ENCODE measurements at places on chromosomes 1 and 21. TPM values are rescaled to one million over a fixed set of nuclear protein-coding genes. Genes with fewer than 3 reads are reported as not detected.
A peak's percentile ranks its signal among the peaks of the same experiment; 100 is the strongest.

DNA sequence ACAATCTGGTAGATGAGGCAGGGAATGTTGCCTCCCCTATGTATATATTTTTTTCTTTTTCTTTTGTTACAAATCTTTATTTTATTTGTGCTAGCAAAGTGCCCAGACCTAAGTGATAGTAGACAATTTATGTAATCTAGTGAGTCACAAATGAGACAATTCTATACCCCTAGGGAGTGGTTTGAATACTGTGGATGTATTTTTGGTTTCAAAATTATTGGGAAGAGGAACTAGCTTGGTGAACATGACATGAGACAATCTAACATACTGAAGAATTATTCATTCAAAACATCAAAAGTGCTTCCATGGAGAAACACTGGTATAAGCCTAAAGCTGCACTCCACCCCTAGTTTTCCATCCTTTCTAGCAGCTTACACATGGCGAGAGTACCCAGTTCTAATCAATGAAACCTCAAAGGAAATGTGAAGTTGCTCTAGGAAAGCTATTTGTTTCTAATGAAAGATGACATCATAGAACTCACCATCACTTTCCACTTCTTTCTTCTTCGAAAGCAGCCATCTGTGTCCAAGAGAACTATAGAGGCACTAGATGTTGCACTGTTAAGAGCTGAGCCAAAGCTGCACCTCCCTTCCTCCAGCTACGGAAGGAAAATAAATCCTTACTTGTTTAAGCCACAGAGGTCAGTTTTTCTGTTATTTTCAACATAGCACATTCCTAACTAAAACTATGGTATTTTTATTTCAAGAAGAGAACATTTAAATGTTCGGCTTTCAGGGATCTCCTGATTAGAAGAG, 764.6 kb downstream of the LTN1 start:
- DNase-seq: no peak

Gene OR2T11
- total RNA-seq: 4.9 TPM

- DNase-seq: no peak
Observed at GRCh38 chr1:169236143-169236542, 129.7 kb downstream of the ATP1B1 start.

DNA sequence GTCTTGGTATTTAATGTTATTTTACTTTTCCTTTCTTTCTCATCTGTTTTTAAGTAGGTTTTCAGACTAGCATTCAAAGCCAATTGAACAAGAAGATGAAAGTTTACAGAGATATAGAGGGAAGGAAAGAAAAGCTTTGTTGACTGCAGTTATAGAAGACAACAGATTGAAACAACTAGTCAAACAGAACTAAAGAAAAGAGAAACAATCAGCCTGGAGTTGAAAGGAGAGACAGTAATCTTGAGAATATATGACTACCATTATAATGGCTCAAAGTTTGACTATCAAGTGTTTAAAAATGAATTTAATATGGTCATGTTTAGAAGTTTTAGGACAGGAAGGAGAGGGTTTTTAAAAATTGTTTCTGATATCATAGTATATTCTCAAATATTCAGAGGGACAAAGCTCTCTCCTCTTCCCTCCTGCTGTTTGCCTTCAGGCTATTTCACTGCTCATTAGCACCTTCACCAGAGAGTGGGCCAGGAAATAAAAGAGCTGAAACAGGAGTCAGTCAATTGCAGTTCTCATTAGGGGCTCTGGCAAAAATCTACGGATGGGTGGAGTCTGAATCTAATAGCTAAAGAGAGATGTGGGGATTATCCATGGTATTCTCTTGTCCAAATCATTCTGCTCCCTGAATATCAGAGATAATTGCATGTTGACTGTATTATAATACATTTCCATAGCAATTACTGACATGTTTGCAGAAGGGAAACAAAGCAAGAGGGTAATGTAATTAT, 577.8 kb downstream of the BRINP3 start:
- DNase-seq: no peak

DNA sequence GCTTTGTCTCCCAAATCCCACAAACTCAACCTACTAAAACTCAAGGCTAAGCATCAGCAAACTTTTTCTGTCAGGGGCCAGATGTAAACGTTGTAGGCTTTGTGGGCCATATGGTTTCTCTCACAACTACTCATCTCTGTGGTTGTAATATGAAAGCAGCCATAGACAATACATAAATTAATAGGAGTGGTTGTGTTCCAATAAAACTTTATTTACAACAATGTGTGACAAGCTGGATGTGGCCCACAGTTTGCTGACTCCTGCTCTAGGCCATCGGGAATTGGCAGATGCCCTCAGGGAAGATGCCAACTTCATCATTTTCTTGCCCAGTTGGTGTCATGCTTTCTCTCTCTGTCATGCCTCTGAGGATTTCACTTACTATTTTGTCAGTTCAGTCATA, 17.5 kb upstream of the ERRFI1 start:
- DNase-seq: no peak

GRCh38 chr1:156025876-156026275, 5.1 kb upstream of the SSR2 start:
- peak; percentile 43 for DNase-seq

DNA sequence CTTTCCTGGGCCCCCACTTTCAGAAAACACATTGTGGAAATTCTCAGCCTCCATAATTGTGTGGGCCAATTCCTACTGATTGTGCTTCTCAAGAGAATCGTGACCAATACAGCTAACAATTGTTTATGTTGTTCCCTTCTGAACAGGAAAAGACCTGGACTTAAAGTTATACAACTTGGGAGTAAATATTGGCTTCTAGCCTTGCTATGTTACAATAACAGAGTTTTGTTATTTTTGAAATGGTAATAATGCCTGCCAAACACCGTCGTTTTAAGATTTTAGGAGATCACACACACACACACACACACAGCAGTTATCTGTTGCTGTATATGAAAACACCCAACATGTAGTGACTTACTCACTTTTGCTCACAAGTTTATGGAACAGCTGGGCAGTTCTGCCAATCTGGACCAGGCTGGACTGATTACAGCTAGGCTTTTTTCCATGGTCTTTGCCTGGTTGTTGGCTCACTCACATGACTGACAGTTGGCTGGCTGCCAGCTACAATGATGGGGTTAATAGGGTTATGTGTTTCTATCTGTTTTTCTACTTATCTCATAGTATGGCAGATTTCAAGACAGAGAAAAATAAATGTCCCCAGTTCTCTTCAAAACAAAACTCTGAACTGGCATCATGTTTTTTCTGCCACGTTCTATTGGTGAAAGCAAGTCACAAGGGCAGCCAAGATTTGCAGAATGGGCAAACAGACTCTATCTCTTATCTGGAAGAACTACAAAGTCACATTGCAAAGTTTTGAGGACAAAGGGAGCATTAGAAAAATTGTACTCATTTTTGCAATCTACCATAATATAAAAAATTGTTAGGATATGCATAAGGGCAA, 447.5 kb downstream of the NEGR1 start:
- DNase-seq: no peak

- no peak for DNase-seq
Observed at GRCh38 chr1:166119471-166119965, 47.3 kb downstream of the FAM78B start.

GRCh38 chr1:106063510-106063909, 993.0 kb upstream of the PRMT6 start:
- DNase-seq: no peak

Gene ERICH3
- total RNA-seq: 0.46 TPM

- DNase-seq: peak; percentile 30
Observed at GRCh38 chr1:38152351-38153065, 105.9 kb upstream of the POU3F1 start.

DNA sequence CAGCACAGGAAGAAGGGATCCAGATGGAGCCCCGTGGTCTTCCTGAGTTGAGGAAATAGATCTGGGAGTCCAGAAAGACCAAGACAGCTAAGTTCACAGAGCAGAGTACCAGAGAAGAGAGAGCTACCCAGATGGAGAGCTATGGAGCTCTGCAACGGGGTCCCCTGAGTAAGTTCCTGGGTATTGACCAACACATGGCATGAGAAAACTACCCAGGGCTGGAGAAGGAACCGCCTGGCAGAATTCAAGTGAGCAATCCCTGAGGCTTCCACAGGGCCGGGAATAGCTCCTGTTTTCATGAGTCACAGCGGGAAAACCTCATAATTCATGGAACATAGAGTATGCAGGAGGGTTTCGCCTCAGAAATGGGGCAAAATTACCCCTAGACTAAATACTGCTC, 19.7 kb downstream of the STPG1 start:
- no peak for DNase-seq

DNA sequence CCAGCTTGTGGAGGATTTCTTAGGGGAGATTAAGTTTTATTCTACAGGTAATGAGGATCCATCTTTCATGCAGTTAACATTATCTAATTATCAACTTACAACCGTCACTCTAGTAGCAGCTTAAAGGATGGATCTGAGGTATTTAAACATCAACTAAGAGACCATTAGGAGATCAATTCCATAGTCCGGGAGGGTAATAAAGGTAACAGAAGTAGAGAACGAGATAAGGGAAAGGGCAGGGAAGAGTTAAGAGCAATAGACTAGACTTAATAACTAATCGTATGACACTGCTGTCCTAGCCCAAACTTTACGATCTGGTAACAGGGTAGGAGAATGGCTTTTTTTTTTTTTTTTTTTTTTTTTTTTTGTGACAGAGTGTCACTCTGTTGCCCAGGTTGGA, 19.5 kb upstream of the CCDC17 start:
- no peak for DNase-seq

Gene LIN28A
- total RNA-seq: not detected

Gene TFF2
- not detected for total RNA-seq

Gene RAVER2
- 1.5 TPM for total RNA-seq

DNA sequence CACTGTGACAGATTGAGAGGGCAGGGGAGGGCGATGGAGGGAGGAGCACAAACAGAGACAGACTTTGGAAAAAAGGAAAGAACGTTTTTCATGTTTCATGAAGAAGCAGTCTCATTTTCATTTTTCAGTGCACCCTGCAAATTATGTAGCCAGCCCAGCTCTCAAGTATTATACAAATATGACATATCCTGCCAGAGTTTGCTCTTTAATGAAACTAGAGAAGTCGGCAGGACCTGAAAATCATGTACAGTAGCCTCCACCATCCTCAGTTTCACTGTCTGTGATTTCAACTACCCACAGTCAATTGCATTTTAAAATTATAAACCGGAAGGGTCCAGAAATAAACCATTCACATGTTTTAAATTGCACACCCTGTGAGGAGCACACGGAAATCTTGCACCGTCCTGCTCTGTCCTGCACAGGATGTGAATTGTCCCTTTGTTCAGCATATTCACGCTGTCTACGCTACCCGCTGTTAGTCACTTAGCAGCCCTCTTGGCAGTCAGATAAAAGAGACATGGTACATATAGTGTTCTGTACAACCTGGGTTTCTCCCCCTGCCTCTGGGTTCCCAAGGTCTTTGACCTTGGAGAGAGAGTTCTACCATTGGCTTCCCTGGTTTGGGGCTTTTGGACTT, 13.6 kb upstream of the ADARB1 start:
- no peak for DNase-seq

GRCh38 chr1:241658081-241658793, 6.2 kb downstream of the WDR64 start:
- DNase-seq: no peak

Gene FAM72D
- 0.32 TPM for total RNA-seq

DNA sequence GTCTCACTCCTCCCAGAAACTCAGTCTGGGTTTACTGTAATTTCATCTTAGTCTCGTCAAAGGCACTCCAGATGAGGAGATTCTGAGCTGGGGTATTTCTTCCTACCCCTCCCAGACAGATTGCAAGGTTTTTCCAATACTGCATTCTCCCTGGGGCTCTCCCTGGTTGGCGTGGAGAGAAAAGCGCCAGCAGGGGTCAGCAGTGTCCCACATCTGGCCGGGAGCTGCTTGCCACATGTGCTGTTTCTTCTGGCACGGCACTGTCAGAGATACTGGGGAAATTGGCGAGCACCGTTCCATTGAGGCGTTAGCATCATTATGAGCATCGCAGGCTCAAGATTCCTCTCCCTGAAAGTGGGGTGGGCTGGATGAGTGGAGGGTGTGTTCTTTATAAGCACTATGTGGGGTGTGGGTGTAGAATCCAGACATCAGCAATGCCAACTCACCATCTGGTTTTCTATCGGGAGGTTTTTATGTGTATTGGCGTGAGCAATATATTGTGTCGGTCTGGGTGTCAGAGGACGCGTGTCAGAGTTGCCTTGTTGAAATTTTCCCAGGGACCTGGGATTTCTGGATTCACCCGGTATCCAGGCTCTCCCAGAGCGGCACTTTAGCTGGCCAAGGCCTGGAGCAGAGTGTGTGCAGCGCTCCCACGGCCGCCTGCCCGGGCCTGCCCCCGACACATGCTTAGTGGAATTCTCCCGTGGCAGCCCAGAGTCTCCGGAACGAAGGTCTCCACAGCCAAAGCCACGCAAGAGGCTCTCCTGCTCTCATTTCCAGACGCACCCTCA, 8.0 kb upstream of the NAV1 start:
- peak; percentile 33 for DNase-seq

Gene TNFRSF9
- 0.44 TPM for total RNA-seq

Gene CFAP74
- total RNA-seq: not detected

DNA sequence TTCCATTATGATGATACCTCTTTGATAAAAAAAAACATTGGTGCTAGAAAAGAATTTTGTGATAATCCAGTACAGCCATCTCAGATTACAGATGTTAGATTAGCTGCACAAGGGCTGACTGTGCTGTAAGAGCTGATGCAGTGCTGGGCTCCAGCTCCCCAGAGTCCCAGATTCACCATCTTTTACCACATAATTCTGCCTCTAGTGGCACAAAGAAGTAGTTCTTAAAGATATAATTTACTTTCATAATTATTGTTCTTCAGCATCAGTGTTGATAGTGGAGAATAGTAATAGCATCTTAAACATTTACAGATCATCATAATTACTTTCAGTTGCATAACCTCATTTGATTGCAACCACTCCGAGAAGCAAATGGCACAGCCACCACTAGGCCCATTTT, 262.1 kb downstream of the BRINP2 start:
- DNase-seq: no peak

DNA sequence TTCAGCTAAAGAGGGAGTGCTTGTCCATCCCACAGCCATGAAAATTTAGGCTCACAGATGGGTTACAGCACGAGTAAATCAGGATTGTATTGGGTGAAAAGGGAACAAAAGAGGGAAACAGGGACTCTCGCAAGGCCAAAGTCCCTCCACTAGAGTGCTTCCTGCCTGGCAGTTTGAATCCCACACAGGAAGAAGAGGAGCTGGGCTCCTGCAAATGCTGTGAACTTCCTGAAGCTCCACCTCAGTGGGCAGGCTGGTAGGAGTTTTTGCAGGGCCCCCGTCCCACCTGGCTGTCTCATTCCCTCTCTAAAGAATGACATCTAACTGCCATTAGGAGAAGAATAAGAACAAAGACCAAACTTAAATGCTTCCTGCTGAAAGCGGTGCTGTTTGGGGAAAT, 712.0 kb upstream of the PRMT6 start:
- DNase-seq: no peak

GRCh38 chr1:89765774-89766173, 55.1 kb upstream of the LRRC8D start:
- no peak for DNase-seq

Gene DFFA
- total RNA-seq: 28.2 TPM

- DNase-seq: no peak
Observed at GRCh38 chr1:119981986-119982815, 85.9 kb upstream of the ADAM30 start.
